ENCODE measurements at places on chromosomes 7 and 10. TPM values are rescaled to one million over a fixed set of nuclear protein-coding genes. Genes with fewer than 3 reads are reported as not detected.

DNA sequence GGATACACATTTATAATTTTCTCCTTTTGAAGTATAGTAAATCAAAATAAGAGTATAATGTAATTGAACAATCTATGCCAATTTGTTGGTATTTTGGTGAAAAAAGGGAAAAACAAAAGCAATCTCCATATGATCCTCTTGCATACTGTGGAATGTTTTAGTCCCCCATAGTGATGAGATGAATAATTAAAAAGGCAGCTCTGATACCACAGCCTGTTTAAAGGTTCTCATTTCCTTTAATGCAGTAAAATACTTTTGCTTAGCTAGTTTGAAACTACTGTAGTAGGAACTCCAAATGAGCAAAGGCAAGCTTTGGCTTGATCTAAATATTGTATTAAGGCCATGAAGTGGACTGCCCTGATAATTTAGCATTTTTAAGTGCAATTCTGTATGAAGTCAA, 77.6 kb downstream of the VTI1A start:
- no peak for DNase-seq

- no peak for DNase-seq
These were observed 16.1 kb downstream of the CCDC186 start for GRCh38 chr10:114157912-114158311.

The PNLIPRP3 gene
- total RNA-seq = 0.17 TPM

The TMEM106B gene
- total RNA-seq = 63.4 TPM

- DNase-seq = no peak
These were observed 53.9 kb upstream of the IL6 start for GRCh38 chr7:22672846-22673680.

GRCh38 chr7:38840736-38841460, 68.1 kb downstream of the VPS41 start:
- DNase-seq = peak; percentile 14

DNA sequence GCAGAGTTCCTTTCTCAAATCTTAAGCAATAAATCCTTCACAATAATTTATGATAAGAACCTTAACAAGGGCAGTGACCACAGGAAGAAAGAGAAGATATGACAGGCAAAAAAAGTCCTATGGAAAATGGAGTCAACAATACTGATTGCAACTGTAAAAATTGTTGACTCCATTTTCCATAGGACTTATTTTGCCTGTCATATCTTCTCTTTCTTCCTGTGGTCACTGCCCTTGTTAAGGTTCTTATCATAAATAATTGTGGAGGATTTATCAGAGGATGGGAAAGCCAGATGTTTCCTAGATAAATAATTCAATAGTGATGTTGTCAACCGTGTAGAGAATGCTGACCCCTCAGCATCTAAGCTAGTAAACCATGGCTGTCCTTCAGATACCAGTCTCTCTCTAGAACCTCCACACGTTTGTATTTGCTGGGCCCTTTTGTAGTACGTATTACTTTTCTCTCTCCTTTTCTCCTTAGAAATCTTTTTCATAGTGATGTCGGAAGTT, 172.6 kb upstream of the BET1 start:
- DNase-seq = no peak

DNA sequence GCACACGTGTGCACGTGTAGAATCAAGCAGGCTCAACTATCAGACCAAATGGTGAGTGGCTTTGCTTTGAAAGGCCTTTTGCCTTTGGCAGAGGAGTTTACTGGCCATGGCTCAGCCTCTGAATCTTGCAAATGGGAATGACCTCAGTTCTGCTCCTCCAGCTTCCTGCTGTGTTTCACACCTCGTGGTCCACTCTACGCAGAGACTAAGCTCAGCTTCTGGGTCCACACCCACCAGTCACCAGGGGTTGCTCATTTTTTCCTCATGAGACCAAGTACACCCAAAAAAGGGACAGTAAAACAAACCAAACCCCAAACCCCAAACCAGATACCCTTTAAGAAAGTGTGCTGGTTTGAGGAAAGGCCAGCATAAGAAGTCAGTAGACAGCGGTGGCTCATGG, 236.4 kb downstream of the DNAJB6 start:
- no peak for DNase-seq

DNA sequence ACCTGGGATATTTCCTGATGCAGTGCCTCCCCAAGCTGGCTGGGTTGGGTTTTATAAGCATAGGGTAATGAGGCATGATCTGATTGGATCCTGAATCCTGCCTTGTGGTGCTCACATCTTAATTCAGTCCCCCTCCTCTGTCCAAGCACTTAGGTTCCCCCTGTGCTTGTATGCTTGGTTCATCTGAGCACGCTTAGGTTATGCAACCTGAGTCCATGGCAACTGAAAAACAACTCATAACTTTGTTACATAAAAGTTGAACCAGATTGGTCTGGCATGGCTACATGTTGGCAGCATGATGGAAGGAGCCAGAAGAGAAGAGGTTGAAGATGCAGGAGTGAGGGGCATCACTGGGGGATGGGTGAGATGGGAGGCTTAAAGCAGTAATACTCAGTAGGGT, 57.3 kb upstream of the OSBPL3 start:
- no peak for DNase-seq

GRCh38 chr10:101903827-101904550, 60.4 kb upstream of the KCNIP2 start:
- DNase-seq = no peak

The LIPK gene
- not detected for total RNA-seq

The ZNF138 gene
- 30.6 TPM for total RNA-seq

- DNase-seq = no peak
These were observed 124.0 kb upstream of the PTPN20 start for GRCh38 chr10:46787321-46787615.

The TMEM213 gene
- not detected for total RNA-seq

The SPDYE6 gene
- total RNA-seq = not detected

The UNC5B gene
- 6.0 TPM for total RNA-seq

The SPDYE2 gene
- total RNA-seq = not detected

DNA sequence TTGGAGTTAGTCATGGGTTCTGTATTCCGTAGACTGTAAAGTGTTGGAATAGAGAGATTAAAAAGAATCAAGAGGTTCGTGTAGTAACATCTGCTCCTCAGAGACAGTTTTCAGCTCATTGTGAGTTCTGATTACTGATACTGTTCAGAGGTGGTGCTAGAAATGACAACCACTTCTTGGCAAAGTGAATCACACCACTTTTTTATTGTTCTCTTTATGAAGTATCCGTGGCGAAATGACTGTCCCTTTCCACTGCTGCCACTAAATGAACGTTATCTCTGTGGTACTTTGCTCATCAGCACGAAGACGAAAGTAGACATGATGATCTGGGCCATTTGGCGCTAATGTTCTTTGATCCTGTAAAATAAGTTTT, 860 bp downstream of the RPP30 start:
- no peak for DNase-seq

GRCh38 chr7:140261522-140261921, 84.7 kb upstream of the KDM7A start:
- no peak for DNase-seq

- DNase-seq = no peak
These were observed 213.5 kb upstream of the TMEM229A start for GRCh38 chr7:124246262-124246863.

DNA sequence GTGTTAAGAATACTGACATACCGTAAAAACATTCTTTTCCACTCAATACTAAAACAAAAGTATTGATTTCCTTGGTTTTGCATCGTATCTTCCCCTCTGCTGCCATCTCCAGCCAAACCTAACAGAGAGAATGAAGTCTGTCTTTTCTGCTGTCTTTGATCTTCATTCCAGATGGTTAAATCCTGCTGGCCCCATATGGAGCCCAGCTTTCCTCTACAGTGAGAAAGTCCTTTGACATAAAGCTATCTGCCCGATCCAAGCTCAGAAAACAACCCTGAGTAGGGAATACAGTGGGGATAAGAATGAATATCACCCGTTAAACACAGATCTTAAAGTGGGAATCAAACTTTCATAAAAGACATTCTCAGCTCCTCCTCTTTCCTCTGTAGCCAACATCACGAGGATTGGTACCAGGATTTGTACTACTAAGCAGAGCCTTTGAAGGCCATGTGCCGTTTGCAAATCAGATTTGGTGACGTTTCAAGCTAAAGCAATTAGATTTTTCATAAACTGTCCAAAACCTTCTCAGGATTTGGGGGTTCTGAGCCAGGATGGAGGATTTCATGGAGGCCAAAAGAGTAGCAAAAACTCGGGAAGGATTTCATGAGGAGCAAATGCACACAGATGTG, 30.8 kb upstream of the GPAM start:
- DNase-seq = no peak

- no peak for DNase-seq
These were observed 36.0 kb downstream of the GNA12 start for GRCh38 chr7:2807845-2808772.

The PRR15 gene
- 3.5 TPM for total RNA-seq

The ARID5B gene
- total RNA-seq = 5.0 TPM

DNA sequence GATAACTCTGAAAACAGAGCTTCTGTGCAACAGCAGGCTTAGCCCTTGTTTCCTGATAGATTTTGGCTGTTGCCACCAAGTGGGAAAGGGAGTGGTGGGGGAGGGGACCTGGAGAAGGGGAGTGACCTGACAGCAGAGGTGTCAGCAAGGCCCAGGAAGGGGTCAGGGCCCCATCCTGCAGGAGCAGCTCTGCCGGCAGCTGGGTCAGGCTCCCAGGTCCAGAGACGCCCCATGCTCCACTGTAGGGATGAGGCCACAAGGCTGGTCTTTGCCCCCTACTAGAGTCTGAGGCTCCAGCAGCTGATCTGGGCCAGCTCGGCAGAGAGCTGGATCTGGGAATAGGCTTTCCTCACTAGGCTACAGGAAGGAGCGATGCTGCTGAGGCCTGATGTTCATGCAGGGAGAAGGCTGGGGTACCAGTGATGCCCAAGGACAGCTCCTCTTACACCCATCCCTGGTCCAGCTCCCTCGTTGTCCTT, 44.0 kb upstream of the ZMIZ1 start:
- no peak for DNase-seq

GRCh38 chr10:33217854-33218253, 116.6 kb downstream of the NRP1 start:
- peak; percentile 44 for DNase-seq

- DNase-seq = no peak
These were observed 118.7 kb upstream of the GJD4 start for GRCh38 chr10:35486297-35486990.

DNA sequence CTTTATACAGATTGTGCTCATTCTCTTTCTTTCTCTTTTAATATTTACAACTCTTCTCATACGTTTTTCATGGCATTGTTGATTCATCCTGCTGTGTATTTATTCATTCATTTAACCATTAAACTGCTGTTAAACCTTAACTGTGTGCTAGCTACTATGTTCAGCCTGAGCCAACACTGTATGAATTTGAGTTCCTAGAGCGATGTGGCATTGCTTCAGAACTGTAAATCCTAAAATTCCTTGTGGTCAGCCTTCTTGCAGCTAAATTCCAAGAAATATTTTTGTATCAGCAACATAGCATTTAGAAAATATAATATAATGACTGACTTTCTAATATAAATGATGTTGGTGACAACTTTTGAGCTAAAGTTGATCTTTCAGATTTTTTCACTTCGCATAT, 184.7 kb upstream of the FZD1 start:
- DNase-seq = no peak

DNA sequence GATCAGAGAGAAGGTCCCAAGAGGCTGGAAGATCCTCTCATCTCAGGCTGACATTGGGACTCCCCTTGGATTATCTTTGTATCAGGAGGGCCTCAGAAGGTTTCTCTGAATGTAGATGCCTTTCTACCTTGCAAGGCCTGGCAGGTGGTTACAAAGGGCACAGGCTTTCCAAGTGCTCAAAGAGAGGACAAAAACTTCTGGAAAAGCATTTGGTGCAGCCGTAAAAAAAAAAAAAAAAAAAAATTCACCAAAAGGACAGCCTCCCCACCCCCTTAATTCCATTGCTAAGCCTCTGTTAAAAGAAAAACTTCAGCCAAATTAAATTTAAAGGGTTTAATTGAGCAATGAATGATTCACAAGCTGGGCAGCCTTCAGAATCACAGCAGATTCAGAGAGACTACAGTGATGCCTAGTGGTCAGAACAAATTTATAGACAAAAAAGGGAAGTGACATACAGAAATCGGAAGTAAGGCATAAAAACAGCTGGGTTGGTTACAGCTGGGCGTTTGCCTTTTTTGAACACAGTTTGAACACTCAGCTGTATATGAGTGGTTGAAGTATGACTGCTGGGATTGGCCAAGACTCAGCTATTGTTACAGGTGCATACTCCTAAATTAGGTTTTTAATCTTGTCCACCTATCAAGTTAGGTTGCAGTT, 42.5 kb upstream of the LRGUK start:
- DNase-seq = no peak

GRCh38 chr7:101884671-101885596, 67.5 kb downstream of the CUX1 start:
- DNase-seq = no peak

- no peak for DNase-seq
These were observed 283.4 kb upstream of the FZD8 start for GRCh38 chr10:35925493-35925892.

The SPDYE9 gene
- not detected for total RNA-seq

The CYP26C1 gene
- not detected for total RNA-seq

DNA sequence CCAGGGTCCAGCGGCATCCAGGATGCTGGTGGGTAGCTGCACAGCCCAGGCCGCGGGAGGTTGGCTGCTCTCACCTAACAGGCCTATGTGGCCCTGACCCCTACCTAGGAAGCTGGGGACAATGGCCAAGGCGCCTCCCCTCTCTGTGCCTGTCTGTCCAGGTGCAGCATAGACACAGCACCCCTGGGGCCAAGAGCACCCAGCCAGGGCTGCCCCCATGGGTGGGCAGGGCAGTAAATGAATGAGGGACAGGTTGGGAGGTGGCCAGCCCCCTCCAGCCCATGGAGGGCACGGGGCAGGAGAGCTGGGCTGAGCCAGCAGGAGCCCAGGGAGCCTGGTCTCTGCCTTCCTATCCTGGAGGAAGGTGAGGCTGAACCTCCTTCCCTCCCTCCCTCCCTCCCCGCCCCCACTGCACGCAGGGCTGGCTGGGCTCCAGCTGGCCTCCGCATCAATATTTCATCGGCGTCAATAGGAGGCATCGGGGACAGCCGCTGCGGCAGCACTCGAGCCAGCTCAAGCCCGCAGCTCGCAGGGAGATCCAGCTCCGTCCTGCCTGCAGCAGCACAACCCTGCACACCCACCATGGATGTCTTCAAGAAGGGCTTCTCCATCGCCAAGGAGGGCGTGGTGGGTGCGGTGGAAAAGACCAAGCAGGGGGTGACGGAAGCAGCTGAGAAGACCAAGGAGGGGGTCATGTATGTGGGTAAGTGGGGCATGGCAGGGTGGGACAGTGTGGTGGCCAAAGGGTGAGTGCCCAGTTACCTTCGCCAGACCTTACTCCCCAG, at the start of gene SNCG:
Gene SNCG, plus strand, starts transcription at position 484 of the 785 bp plus-strand sequence. Its CDS starts 99 bp downstream, at position 583.
- no peak for DNase-seq

- no peak for DNase-seq
These were observed 14.7 kb downstream of the AOC1 start for GRCh38 chr7:150866932-150867564.

The C10orf105 gene
- total RNA-seq = not detected

The MYL10 gene
- total RNA-seq = not detected

Data from Daoy (cell line).